ENCODE measurements at places on chromosomes 7 and 10. TPM values are rescaled to one million over a fixed set of nuclear protein-coding genes. Genes with fewer than 3 reads are reported as not detected.

DNA sequence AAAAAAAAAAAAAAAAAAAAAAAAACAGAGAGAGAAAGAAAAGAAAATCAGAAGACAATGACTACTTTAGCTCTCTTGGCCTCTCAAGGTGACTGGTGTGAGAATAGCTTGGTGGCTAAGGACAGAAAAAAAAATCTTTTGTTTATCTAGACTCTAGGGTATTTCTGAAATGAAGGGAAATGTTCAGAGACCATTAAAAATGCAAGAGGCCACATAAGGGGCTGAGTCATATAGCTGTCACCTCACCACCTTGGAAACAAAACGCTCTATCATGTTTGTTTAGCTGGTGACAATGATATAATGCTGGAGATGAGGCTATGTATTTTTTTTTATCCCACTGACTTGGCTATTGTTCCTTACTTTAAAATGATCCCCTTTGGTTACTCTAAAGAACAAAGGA is 287.0 kb upstream of the CDC14C start:
- DNase-seq = no peak

GRCh38 chr7:37826825-37827224 is 21.6 kb upstream of the NME8 start:
- no peak for DNase-seq

DNA sequence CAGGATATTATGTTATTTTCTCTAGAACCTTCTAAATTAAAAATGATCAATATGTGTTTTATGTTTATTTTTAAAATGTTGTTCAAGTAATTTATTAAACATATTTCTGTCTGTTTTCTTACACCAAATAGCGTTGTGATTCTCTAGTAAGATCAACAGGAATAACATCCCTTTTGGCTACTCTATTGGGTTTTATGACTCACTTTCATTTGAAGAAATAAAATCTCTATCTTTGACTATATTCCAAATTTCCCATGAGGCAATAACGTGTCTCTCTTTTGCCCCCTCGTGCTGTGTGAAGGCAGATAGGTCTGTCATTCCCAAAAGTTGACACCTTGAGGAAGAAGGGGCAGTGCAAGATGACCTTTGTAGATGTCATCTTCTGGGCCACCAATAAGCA is 40.9 kb downstream of the ITGA8 start:
- DNase-seq = no peak

DNA sequence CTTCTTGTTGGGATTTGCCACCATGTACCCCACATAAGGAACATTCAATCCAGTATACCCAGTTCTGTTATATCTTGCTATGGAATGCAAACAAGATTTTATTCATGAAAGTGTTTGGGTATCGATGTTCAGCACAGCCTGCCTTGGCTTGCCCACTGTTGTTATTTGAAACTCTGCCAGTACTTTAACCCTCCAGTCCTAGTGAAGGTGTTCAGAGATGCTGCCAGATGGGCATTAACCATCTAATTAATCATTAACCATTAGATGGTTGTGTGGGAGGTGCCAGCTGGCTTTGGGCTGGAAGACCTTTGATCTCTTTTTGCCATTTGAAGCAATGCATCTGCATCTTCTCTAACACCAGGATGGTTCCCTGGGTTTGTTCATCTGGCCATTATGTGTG is 363.0 kb downstream of the SH2D4B start:
- no peak for DNase-seq

DNA sequence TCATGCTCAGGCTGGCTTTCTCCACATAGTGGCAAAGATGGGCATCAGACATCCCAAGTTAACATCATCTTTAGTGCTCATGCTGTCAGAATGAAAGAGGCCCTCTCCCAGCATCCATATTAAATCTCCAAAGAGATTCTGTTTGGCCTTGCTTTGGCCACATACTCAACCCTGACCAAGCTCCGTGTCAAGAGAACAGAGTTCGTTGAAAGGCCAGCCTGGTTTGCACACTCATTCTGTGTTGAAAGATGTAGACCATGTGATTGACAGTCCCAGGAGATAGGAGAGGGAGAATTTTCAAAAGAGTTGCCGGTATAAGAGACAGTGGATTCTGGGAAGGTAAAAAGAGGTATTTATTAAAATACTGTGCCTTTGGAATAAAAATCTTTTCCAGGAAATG is 19.7 kb downstream of the MET start:
- no peak for DNase-seq

Gene CTAGE15
- 0.74 TPM for total RNA-seq

Gene ACTL6B
- not detected for total RNA-seq

Measured in omental fat pad (tissue), 4 donors.